ENCODE measurements at places on chromosomes 12 and 14.

DNA sequence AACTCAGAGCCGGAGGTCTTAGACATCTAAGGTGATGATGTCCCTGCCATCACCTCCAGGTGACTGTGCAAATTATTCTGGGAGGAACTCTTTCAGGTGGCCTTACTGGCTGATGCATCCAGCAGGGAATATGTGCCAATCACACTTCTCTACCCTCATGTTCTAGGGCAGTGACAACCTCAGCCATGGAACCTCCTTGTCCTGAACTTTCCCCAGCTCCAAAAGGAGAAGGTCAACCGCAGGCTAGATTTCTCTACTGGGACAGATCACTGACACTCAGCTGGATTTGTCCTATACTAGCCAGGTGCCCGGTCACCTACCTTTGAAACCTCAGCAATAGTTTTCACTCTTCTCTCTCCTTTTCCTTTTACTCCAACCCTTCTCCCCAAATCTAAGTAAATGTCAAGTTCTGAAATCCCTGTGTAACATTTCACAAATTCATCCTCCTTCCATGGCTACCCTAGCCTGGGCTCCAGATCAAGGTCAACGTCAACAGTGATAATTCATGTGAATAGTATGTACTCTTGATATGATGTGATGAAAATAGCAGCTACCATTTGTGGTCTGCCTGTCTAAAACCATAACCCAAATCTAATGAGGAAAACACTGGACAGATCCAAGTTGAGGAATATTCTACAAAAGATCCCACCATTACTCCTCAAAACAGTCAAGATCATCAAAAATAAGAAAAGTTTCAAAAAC is 115.0 kb upstream of the EGLN3 start:
- no peak for DNase-seq

DNA sequence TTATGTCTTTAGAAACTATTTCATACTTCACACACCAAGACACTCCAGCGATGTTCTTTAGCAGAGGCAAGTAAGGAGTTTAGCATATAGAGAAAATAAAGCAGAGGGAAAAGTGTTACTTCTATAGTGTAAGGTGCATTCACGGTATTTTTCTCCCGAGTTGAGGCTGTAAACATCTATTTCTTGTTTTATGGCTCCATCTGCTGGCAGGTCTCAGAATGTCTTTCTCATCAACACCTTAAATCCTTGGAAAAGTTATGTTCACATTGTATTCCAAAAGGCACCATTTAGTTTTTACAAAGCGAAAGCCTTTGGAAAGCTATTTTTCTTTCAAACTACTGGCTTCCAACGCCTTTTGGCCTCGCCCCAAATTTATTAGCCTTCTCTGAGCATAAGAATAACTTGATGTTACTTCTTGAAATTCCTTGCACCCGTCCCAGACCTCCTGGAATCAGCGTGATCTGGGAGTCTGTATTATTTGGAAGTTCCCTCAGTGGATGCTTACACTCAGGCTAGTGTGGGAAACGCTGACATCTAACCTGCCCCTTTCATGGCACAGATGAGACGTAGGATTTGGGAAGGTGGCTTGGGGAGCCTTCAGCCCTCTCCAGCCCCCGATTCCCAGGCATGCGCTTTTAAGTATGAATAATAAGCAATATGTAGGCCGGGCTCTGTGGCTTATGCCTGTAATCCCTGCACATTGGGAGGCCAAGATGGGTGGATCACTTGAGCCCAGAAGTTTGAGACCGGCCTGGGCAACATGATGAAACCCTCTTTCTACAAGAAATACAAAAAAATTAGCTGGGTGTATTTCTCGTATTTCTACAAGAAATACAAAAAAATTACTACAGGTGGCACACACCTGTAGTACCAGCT is 1.9 kb upstream of the PIWIL1 start:
- no peak for DNase-seq

DNA sequence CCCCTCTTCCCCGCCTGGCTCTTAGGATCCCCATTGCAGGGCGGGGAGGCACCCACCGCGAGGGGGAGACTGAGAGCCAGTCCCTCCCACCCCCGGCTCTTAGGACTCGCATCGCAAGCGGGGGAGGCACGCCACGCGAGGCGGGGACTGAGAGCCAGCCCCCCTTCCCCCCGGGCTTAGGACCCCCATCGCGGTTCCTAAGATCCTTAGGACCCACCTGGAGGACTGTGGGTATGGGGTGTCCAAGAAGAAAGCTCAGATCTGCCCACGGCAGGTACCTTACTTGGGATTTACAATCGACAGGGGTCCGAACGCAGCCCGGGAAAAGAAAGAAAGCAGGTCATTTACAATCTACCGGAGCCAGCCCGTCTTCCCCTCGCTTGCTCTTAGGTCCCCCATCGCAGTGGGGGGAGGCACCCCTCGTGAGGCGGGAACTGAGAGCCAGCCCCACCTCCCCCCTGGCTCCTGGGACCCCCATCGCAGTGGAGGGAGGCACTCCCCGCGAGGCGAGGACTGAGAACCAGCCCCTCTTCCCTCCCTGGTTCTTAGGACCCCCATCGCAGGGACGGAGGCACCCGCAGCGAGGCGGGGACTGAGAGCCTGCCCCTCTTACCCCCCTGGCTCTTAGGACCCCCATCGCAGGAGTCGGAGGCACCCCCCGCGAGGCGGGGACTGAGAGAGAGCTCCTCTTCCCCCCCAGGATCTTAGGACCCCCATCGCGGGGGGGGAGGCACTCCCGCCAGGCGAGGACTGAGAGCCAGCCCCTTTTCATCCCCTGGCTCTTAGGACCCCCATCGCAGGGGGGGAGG is 43.7 kb downstream of the DDX11 start:
- DNase-seq = peak; percentile 40

DNA sequence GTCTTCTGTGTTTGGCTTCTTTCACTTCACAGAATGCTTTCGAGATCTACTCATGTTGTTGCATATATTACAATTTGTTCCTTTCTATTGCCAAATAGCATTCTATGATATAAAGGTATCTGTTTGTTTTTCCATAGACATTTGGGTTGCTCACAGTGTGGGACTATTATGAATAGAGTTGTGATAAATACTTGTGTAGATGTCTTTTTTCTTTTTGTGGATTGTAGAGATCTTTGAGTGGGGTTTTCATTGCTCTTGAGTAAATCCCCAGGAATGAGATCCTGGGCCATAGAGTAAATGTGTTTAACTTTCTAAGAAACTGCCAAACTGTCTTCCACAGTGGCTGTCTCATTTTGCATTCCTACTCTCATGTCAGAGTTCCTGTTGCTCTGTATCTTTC is 24.9 kb upstream of the CEBPE start:
- no peak for DNase-seq

DNA sequence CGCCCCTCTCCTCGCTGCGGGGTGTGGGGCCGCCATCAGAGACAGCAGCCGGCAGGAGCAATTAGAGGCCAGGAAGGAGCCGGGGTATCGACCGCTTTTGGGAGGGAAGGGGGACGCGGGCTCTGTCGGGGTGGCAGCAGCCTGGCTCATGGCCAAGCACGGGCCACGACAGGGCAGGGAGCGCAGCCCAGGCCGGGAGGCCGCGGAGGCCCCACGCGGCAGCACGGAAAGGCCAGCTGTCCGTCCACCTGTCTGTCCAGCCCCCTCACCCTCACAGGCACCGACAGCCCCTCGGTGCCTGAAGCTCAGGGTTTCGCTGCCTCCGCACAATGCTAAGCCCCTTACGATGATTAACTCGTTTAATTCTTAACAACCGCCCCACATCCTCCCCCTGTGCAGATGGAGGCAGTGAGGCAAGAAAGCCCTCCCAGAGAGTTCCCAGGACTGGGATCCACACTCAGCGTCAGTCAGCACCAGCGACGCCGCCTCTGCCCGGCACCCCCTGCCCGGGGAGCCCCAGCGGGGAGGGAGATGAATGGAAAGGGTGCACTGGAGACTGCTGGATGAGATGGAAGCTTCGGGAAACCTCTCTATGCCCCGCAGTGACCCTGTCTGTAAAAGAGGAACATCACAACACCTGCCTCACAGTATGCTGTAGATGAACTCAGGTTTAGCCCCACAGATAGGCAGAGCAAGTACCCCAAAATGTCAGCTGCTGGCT is 23.7 kb downstream of the NCOR2 start:
- no peak for DNase-seq

DNA sequence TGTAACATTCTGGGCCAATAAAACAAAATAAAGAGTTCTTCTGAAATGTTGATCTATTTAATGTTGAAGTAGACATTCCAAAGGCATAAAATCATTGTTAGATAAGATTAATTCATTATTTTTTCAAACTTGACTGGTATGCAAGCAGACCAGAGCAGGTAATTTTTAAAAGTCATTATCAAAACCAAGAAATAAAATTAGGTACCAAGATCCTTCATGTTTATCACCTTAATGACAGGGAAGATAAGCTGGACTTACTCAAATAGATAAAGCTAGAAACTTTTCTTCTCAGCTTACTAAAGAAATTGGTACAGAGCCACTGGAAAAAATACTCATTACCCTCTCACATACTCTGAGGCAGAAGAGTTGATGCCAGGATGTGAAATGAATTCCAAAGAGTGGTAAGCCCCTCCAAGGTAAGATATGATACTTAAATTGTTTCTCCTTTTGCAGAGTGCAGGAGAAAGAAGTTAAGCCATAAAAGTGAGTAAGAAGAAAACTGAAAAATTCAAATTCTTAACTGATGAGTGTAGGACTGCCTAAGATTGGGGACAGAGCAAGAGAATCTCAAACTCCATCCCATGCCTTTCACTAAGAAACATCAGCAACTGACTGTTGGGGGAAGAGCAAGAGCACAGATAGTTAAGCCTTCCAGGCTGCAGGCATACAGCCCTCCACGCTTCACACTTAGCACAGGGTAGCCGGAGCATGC is 111.9 kb downstream of the SLC41A2 start:
- no peak for DNase-seq

- DNase-seq = no peak
These were observed 1.1 kb upstream of the SOAT2 start for GRCh38 chr12:53101931-53102781.

- peak; percentile 66 for DNase-seq
These were observed 2.9 kb upstream of the ZFP36L1 start for GRCh38 chr14:68795597-68796417.

- DNase-seq = no peak
These were observed 12.5 kb upstream of the MARK3 start for GRCh38 chr14:103372552-103373304.

- no peak for DNase-seq
These were observed 173.2 kb upstream of the MYL2 start for GRCh38 chr12:111093428-111094142.

DNA sequence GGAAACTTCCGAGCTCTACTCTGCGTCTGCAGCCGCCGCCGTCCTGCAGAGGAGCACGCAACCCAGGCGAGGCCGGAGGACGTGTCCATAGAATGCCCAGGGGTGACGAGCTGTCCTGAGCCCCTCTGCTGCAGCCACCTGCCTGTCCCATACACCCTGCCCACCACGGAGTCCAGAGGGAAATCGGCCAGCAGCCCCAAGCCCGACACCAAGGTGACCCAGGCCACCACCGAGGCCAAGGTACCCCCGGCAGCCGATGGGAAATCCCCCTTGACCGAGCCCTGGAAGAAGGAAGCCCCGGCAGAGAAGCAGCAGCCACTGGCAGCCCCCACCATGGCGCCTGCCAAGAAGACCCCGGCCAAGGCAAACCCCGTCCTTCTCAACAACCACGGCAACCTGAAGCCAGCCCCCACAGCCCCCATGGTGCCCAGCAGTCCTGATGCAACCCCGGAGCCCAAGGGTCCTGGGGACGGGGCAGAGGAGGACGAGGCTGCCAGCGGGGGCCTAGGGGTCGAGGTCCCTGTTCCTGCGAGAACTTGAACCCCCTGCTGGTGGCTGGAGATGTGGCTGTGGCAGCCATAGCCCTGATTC is 128.7 kb upstream of the C14orf180 start:
- DNase-seq = no peak

DNA sequence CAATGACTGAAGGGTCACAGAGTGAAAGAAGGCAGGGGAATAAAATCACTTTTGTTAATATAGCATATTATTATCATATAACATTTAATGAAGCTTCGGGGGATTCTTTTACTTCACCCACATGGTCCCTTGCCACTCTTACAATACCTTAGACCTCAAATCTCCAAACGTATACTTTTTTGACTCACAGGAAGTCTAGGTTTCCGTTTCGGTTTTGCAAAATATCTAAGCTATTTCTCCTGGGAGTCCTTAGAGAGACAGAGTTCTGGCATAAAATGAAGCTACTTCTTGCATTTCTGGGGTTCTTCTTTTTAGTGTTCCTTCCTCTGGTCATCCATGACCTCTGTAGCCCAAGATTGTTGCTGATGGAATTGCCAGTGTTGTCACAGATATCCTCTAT is 590.5 kb upstream of the ATP2B1 start:
- no peak for DNase-seq

DNA sequence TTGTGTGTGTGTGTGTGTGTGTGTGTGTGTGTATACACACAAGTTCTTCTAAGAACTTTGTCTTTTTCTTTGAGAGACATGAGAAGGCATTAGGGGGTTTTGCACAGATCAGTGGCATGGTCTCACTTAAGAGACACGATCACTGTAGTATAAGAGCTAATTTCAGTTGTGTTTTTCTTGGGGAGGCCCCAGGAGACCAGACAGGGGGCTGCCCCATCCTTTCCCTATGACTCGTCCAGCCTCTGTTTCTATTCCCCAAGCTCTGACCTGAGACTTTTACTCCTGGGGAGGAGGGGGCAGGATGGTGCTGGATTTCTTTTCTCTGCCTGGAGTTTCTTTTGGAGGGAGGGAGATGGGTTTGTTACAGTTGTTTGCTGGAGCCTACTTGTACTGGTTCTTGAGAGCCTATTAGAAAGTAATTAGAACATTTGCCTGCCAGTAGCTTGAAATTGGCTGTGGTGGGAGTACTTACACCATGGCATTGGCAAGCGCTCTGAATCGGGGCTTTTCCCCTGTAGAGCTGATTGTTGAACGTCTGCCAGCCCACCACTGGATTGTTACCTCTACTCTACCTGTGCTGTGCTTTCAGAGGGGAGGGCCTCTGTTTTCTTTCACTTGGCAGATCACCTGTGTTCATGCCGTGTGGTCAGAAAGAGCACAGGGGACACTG is 109.5 kb downstream of the TSPAN9 start:
- no peak for DNase-seq

DNA sequence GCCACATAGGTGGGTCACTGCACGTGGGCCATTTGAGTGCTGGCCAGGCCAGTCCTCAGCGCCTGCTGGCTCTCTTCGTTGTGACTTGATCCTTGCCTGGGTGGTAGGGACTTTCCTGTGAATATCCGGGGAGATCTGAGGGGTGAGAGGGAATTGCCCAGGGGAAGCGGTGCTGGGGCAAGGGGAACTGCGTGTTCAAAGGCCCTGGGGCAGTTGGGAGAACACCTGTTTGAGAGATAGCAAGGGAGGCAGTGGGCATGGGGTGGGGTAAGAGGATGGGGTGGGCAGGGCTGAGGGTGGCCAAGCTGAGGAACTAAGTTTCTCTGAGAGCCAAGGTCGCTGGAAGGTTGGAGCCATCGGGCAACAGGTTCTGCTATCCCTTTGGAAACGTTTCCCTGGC is 25.0 kb downstream of the SETD1B start:
- no peak for DNase-seq

- DNase-seq = no peak
These were observed 30.4 kb downstream of the FBXO34 start for GRCh38 chr14:55301437-55302121.
